ENCODE measurements at places on chromosomes 4 and X. TPM values are rescaled to one million over a fixed set of nuclear protein-coding genes. Genes with fewer than 3 reads are reported as not detected.

DNA sequence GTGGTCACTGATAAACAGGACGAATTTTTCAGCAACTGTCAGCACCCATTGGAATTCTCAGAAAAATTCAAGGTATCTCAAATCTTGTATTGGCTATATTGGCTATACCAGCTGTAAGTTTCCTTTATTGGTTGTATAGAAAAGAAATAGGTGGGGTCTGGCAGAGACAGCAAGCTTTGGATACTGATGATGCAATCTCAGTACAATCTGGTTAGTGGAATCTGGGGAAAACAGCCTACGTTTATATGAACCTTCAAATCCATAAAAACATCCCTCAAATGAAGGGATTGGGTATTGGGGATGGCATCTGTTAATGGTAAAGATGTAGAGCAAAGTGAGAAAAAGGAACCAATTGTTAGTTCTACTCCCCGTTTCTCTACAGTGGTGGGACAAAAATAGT lies 76.4 kb upstream of the MBNL3 start:
- no peak for DNase-seq

SHROOM3 gene
- 22.5 TPM for total RNA-seq

DNA sequence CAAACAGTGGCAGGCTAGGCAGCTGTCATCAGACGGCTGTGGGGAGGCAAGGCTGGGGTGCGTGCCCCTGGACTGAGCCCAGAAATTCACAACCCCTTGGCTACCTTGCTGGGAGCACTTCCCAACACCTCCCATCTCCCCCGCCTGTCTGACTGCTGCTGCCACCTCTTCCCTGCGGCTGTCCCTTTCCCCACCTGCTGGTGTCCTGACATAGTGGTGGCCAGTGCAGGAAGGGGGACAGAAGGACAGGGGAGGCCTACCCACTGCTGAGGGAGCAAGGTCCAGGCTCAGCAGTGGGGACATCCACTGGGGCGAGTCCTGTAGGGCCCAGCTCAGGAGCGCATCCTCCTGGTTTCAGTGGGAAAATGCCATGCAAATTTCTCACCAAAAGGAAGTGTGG lies 3.4 kb downstream of the ABCD1 start:
- DNase-seq: no peak

DNA sequence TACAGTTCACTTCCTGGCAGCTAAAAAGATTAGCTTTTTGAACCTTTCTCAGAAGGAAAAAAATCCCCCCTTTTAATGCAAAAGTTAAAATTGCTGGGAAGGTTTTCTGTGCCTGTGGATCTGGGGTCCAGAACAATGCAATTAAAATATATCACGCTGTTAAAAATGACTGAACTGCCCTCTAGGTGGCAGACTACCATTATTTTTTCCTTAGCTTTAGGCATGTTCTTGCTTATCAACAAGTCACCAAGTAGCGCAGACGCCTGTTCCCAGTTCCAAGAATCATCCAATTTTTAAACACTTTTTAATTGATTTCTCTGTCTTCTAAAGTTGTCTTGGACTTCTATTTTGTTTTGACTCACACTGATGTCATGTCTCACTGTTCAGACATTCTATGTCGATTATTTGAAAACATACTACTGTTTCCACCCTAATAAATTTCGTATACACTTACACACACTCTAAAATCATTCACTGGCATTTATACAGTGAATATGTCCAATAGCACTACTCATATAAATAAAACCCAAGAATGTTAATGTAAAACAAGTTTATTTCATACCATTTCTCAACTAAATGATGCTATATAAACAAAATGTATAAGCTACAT lies 661.6 kb downstream of the RAPGEF2 start:
- peak; percentile 62 for DNase-seq

DNA sequence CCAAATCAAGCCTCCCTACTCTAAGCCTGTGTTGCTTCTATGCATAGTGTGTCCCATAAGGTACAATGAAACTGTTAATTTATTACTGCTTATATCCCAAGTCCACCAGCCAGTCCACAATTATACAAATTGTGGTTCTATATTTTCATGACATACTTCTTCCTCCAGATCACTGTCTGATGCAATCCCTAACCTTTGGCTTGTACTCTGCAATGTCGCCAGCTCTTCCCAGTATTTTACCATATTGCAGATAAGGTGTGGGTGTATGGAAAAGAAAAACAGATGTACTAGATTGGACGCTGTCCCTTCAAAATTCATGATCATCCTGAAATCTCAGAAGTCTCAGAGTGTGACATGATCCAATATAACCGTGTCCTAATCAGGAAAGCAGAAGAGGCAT lies 286.2 kb downstream of the GASK1B start:
- DNase-seq: no peak

MAGEB2 gene
- 138 TPM for total RNA-seq

STK32B gene
- total RNA-seq: not detected

VCX3B gene
- total RNA-seq: not detected

EREG gene
- total RNA-seq: 498 TPM

UGT8 gene
- total RNA-seq: 14.8 TPM

DNA sequence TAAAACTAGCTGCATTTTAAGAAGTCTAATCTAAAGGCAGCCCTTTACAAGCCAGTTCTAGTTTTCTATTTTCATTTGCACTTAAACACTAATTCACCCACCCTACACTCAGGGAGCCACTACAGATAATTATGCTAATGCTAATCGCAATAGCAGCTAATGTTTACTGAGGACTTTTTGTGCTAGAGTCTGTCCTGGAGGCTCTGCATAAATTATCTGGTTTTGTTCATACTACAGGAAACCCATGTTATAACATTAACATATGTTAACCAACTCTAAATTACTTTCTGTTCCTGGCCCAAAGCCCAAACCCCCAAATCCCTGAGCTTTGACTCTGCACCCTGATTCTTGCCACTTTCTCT lies 480 bp upstream of the RADX start:
- no peak for DNase-seq

DNA sequence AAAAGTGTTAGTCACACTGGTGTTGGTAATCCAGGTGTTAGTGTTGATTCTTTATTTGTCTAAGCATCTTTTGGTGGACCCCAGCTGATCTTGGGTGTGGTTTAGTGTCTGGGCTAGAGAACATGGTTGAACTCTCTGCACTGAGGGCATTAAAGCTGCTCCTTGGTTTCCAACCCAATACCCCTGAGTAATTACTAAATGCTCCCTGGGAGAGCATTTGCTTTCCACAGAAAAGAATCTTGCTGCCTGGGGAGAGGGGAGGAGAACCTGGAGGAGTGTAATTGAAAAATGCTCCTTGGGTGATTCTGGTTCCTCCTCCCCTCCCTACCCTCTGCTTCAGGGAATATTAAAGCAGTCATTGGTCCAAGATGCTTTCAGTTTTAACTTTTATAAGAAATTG lies 3.1 kb downstream of the GUCY1B1 start:
- DNase-seq: no peak

DNA sequence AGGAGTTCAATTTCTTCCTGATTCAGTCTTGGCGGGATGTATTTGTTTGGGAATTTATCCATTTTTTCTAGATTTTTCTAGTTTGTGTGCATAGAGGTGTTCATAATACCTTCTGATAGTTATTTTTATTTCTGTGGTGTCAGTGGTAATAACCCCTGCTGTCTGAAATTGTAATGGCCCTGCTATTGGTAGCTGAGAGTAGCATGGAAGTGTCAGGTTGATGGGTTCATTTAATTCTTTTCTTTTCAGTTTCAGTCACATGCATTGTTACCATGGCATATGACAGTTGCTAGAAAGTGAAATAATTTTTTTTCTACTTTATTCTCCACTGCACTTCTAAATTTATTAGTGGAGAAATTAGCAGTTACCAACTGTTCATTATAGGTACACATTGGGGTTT lies 20.7 kb downstream of the AR start:
- DNase-seq: no peak

GRCh38 chrX:45801554-45801953 lies 600.9 kb upstream of the DIPK2B start:
- DNase-seq: no peak

DNA sequence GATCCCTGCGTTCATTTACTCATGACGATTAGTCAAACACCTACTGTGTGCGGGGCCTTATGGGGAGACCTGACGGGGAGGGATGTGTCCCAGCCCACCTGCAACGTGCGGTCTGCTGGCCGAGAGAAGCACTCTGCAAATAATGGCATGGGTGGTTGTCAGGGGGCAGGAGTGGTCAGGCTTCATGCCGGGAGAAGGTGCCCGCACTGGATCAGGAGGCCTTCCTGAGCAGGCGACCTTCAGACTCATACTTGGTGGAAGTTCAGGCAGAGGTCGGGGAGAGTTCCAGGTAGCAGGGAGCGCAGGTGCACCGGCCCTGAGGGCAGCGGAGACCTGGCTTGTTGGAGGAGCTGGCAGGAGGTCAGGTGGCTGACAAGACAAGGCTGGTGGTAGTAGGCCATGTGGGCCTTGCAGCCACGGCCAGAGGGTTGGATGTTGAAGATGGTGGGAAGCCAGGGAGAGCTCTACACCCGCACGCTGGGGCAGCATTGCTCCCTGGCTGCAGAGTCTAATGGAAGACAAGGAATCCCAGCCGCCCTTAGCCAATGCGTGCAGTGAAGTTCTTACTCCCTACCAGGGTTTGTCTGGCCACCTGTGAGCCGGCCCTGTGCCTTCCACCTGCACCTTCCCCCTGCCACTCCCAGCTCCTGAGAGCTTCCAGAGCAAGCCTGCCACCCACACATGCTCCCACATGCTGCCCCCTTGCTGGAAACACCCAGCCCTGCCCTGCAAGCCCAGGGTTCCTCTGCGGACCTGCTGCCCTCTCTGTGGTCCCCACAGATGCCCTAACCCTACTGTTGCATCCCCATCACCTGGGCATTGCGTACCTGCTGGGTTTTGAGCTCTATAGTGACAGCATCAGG lies 97.3 kb downstream of the PSAPL1 start:
- DNase-seq: no peak

DNA sequence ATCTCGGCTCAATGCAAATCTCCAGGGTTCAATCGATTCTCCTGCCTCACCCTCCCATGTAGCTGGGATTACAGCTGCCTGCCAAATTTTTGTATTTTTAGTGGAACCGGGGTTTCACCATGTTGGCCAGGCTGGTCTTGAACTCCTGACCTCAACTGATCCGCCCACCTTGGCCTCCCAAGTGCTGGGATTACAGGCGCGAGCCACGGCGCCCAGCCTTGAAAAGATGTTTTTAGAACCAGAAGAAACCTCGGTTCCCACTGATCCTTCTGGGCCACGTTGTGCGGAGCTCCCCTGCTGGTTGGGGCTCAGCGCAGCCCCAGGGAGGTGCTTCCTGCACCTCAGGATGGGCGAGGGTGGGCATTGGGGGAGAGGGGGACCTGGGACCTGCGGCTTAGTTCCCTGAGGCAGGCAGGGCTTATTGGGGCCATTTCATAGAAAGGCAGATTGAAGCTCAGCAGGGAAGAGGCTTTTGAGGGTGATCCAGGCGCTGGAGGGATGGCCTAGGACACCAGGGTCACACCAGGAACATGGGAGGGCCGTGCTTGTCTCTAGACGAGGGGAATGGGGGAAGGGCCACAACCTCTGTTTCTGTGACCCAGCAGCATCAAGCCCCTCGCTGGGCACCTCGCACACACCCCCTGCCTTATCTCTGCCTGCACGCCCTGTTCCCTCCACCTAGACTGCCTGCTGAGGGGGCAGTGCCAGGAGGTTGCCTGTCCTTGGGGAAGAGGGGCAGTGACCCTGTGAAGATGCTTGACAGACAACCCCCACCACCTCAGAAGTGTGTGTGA lies 6.3 kb upstream of the ADD1 start:
- no peak for DNase-seq

GRCh38 chr4:11628093-11628725 lies 199.5 kb upstream of the HS3ST1 start:
- DNase-seq: peak; percentile 81

- no peak for DNase-seq
Observed at GRCh38 chr4:163694385-163694784, 199.9 kb downstream of the TMA16 start.

INPP4B gene
- 14.3 TPM for total RNA-seq

SMR3B gene
- total RNA-seq: not detected

DNA sequence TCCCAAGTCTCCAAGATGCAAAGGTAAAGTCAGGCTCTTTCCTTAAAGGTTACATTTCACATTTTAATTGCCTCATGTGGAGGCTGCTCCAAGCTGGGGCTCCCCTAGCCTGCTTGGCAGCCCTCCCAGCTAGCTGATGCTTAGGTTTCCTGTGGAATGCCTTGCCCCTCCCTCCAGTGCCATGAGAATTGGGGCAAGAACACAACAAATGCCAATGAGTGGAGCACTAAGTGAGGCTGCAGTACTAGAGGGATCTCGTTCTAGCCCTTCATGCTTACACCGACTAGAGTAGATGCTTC lies 597.7 kb downstream of the MID1IP1 start:
- no peak for DNase-seq

DNA sequence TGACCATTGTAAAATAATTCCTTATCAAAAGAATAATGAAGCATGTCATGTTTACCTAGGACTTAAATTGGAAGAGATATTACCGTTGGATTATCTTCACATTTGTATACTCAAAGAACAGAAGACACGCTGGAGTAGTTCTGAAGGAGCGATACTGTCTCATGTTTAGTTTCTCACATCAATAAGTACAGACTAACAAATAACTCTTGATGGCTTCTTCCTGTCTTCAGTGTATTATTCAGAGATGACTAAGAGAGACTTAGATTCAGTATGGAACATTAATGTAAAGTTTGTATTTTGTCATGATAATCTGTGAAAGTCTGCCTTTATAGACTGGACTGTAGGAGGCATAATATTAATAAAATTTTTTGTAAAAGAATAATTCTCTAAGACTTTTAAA lies 72.7 kb downstream of the SPRY1 start:
- no peak for DNase-seq

- no peak for DNase-seq
Observed at GRCh38 chrX:22325096-22325495, 52.4 kb downstream of the CBLL2 start.
